ENCODE measurements at places on chromosomes 1 and 21. TPM values are rescaled to one million over a fixed set of nuclear protein-coding genes. Genes with fewer than 3 reads are reported as not detected.

DNA sequence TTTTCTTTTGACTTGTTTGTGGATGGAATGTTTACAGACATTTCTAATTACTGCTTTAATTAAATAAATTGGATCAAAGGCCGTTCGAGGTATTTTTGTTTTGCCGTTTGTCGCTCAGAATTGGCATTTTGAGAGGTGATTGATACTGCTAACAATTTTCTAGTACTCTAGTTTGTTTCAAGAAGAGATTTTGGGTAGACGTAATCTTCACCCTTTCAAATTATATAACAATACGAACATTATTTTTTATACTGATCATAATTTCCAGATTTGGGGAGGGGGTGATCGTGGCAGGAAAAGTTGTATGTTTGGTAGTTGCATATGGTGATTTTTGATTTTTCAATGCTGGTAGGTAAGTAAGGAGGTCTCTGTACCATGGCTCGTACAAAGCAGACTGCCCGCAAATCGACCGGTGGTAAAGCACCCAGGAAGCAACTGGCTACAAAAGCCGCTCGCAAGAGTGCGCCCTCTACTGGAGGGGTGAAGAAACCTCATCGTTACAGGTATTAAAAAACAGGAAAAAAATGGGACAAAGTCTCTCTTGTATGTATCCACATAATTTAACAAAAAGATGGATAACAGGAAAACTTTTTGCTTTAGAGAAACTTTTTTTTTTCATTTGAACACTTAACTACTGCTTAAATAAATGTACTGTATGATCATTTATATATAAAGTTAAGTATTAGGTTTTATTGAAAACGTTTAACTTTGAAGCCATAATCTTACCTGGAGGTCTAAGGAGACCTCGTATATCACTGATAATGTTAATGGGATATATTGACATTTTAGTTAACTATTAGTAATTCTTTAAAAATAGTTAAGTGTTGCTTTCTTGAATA, 1.7 kb downstream of the H3-3A start:
- no peak for DNase-seq

Gene AKR7A3
- total RNA-seq: 1.2 TPM

DNA sequence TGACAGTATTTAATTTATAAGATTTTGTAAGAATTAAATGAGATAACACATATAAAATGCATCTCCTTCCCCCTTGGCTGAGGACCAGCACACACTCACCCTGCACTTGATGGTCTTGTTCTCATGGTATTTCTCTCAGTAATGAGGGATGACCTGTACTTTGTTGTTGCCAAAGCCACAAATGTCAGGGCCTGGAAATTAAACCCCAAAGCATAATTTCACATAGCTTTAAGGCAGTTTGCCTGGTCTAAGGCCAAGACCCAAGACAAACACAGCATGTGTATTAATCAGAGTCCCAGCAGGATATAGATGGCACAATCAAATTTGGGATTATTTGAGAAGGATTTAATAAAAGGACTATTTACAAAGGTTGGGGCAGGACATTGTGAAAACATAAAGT, 48.6 kb upstream of the EPS15 start:
- DNase-seq: no peak

DNA sequence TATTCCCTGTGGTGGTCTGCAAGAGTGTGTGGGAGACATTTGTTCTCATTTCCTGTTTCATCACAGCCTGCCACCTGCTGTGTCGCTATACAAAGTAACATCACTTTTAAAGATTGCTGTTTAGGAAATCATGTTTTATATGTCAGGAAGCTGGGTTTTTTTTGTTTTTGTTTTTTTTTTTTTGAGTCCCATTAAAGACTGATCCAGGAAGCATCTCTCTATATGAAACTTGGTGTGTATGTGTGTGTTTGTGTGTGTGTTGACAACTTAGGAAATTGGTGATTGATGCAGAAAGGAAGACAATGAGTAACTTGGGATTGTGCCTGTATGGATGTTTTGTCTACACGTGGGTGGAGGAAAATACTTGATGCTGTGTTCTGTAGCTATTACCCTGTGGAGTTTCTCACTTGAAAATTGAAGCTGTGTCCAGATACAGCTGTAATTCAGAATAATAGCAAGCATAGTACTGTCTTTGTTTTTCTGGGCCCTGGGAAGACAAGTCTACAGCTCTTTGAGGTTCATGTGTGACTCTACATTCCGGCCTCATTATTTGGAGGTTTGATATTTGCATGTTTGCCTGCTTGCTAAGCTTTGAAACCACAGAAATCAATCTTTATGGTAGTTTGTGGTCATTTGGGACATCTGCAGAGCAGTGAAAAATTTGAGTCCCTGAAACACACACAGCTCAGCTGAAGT, 47.9 kb downstream of the LAMC1 start:
- no peak for DNase-seq

DNA sequence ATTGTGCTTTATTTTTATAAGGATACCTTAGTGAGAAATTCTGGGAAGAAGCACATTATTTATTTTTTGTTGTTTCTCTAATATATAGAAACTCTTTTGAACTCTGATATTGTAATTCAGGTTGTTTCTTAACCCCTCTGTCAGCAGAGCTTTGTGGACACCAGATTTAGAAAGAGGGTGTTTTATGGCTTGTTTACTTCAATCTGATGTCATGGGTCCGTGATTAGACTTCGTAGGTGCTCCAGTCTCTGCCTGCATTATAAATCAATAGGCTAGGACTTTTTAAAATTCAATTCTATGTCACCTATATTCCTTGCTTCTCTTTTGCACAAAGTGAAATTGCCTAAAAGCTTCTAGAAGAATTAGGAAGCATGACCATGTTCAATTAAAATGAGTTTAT, 47.3 kb upstream of the CCDC190 start:
- DNase-seq: no peak

- DNase-seq: no peak
These were observed 542 bp upstream of the ASTN1 start for GRCh38 chr1:177165069-177165439.

Data from occipital lobe (tissue), 3 donors.